ENCODE measurements at places on chromosomes 3 and 15. TPM values are rescaled to one million over a fixed set of nuclear protein-coding genes. Genes with fewer than 3 reads are reported as not detected.

The MESP2 gene
- polyA plus RNA-seq = not detected

The CHRFAM7A gene
- not detected for polyA plus RNA-seq

The SPG21 gene
- polyA plus RNA-seq = 137 TPM

The SERPINI2 gene
- not detected for polyA plus RNA-seq

The DCUN1D1 gene
- polyA plus RNA-seq = 20.8 TPM

The C3orf22 gene
- not detected for polyA plus RNA-seq

The PXYLP1 gene
- polyA plus RNA-seq = 1.4 TPM

The ATP8B4 gene
- polyA plus RNA-seq = not detected

The NEK10 gene
- not detected for polyA plus RNA-seq

The CLDN18 gene
- not detected for polyA plus RNA-seq

The NPAP1 gene
- polyA plus RNA-seq = not detected

The ACY1 gene
- 18.0 TPM for polyA plus RNA-seq

The ARNT2 gene
- polyA plus RNA-seq = not detected

The RTP3 gene
- polyA plus RNA-seq = not detected

The ADAMTSL3 gene
- not detected for polyA plus RNA-seq

The TMEM108 gene
- not detected for polyA plus RNA-seq

The FSIP1 gene
- 0.61 TPM for polyA plus RNA-seq

The SLC35G2 gene
- 0.31 TPM for polyA plus RNA-seq

The MYO5C gene
- polyA plus RNA-seq = 0.88 TPM

The RHCG gene
- polyA plus RNA-seq = not detected

The DUOX1 gene
- 1.4 TPM for polyA plus RNA-seq

The COLQ gene
- not detected for polyA plus RNA-seq

The MED12L gene
- 0.05 TPM for polyA plus RNA-seq

The FAM98B gene
- 2.1 TPM for polyA plus RNA-seq

The RNF111 gene
- polyA plus RNA-seq = 25.3 TPM

The CASR gene
- polyA plus RNA-seq = not detected

The GHSR gene
- polyA plus RNA-seq = not detected

The PPARG gene
- not detected for polyA plus RNA-seq

The IL17RD gene
- not detected for polyA plus RNA-seq

The CELSR3 gene
- 0.59 TPM for polyA plus RNA-seq

The ADAMTS9 gene
- not detected for polyA plus RNA-seq

The LTK gene
- polyA plus RNA-seq = 2.0 TPM

The SLC22A14 gene
- polyA plus RNA-seq = not detected

The FBXW12 gene
- polyA plus RNA-seq = not detected

The MUSTN1 gene
- not detected for polyA plus RNA-seq

The SLC12A1 gene
- polyA plus RNA-seq = not detected

The IL17RE gene
- not detected for polyA plus RNA-seq

The ABHD10 gene
- polyA plus RNA-seq = 44.2 TPM

The CCR3 gene
- 0.15 TPM for polyA plus RNA-seq

The CTNNB1 gene
- 45.7 TPM for polyA plus RNA-seq

The MAP1A gene
- not detected for polyA plus RNA-seq

The CGNL1 gene
- 0.16 TPM for polyA plus RNA-seq

The GABRB3 gene
- not detected for polyA plus RNA-seq

The FOXL2NB gene
- polyA plus RNA-seq = not detected

The THSD4 gene
- not detected for polyA plus RNA-seq

The ZNF860 gene
- polyA plus RNA-seq = 27.7 TPM

The SMAD6 gene
- polyA plus RNA-seq = not detected

The DZIP1L gene
- polyA plus RNA-seq = not detected

The ATP13A5 gene
- not detected for polyA plus RNA-seq

The TRPM1 gene
- not detected for polyA plus RNA-seq

The FSD2 gene
- polyA plus RNA-seq = 0.09 TPM

The VEPH1 gene
- not detected for polyA plus RNA-seq

The OR5K1 gene
- polyA plus RNA-seq = not detected

Measured in IgD-negative memory B cell (primary cell).